ENCODE measurements at places on chromosomes 6 and 20. TPM values are rescaled to one million over a fixed set of nuclear protein-coding genes. Genes with fewer than 3 reads are reported as not detected.

The CTCFL gene
- total RNA-seq = 0.82 TPM

The CGA gene
- not detected for total RNA-seq

The TFAP2A gene
- 0.10 TPM for total RNA-seq

The ULBP1 gene
- total RNA-seq = 0.60 TPM

The GABRR2 gene
- not detected for total RNA-seq

- no peak for DNase-seq
These were observed 712 bp downstream of the ABHD16A start for GRCh38 chr6:31702405-31702818.

GRCh38 chr6:127684501-127684900 is 107.5 kb downstream of the C6orf58 start:
- no peak for DNase-seq
